ENCODE measurements at places on chromosomes 6 and 20.

- no peak for DNase-seq
Measured at GRCh38 chr20:9496155-9496554, 18.2 kb upstream of the LAMP5 start.

DNA sequence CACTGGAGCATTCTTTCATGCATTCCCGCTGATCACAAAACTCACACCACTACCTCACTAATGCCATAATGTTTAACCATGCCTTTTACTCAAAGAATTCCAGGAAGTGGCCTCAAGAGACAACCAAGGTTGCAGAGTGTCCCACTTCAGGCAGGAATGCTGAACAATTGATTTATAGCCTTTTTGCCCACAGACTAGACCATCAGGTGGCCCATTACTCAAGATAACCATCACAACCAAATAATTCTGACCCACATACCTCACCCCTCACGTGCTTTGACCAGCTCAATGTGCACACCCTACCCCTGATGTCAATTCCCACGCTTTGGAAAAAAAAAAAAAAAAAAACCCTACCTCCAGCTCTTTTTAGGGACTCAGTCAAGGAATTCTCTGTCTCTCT lies 220.6 kb upstream of the UFL1 start:
- DNase-seq = no peak

- no peak for DNase-seq
Measured at GRCh38 chr6:38847497-38847896, 132.4 kb downstream of the DNAH8 start.

- no peak for DNase-seq
Measured at GRCh38 chr6:16698997-16699868, 62.0 kb downstream of the ATXN1 start.

DNA sequence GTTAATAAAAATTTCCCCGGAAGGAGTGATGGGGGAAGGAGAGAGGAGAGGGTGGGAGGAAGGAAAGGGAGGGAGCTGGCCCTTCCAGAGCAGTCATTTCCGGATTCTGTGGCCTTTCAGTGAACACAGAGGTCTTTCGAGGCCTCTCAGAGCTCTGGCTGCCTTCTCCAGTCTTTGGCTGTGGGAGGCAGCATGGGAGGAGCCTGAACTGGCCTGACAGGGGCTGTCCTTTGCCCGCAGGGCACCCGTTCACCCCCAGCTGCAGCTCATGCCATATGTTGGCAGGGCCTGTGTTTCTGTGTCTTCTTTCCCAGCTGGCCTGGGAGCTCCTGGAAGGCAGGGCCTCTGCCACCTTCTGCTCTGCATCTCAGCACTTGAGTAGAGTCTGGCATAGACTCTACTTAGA lies 95.5 kb downstream of the PPP1R14C start:
- DNase-seq = no peak

- DNase-seq = no peak
Measured at GRCh38 chr20:57108218-57108617, 158.2 kb downstream of the BMP7 start.

- no peak for DNase-seq
Measured at GRCh38 chr20:40706977-40707582, 18.0 kb upstream of the MAFB start.
